Stimulated activated CD8-positive, alpha-beta memory T cell treated with anti-CD3 and anti-CD28 coated beads, Interleukin-2, amount 100 ng/mL, for 1 hour (primary cell): ENCODE measurements at places on chromosomes 16 and 17.

DNA sequence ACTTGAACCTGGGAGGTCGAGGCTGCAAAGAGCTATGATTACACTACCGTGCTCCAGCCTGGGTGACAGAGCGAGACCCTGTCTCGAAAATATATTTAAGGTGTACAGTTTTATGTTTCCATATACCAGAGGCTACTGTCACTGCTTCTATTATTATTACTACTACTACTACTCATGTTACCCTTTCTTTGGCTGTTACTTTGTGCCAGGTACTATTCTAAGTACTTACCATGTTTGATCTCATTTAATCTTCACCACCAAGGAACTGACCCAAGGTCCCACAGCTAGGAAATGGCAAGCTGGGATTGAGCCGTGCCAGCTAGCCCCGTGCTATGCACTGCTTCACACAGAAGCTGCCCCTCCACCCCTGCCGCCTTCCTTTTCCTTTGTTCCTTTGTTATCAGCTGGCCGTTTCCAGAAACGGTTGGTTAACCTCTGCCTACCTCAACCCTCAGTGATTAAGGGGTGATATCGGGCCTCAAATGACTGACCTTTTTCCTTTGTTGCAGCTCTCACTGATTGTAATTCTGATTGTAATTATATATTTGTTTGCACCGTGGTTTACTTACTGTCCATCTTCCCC, 78.4 kb downstream of the ABCC1 start:
- DNase-seq = no peak

- no peak for DNase-seq
These were observed 26.2 kb upstream of the SSTR2 start for GRCh38 chr17:73138541-73139138.

- no peak for DNase-seq
These were observed 14.4 kb downstream of the CANT1 start for GRCh38 chr17:78995022-78995760.

DNA sequence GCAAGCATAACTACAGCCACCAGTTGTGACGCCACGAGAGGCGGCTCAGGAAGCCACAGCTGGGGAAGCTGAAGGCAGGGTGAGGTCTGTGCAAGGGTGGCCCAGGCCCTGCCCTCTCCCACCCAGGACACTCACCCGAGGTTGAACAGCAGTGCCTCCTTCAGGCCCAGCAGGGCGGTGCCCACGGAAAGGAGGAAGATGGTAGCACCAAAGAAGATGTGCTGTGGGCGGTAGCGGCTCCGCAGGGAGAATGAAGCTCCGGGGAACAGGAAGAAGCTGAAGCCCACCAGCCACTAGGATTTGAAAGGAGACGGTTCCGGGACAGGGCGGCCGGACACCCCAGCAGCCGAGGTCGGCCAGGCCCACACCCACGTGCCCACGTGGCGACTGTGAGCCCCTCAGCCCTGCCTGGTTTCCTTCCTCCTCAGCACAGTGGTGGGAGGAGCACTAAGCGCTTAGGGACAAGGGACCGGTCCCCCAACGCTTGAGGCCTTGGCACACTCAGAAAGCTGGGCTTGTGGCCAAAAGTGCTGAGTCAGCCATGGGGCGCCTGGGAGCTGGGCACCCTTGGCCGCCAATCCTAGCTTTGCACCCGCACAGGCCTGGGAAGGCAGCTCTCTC, 11.0 kb downstream of the CYB561 start:
- no peak for DNase-seq

- DNase-seq = no peak
These were observed 7.8 kb upstream of the TEX2 start for GRCh38 chr17:64270885-64271284.

- DNase-seq = no peak
These were observed 802.5 kb downstream of the CDH8 start for GRCh38 chr16:61233713-61234112.
